Heart right ventricle (tissue), 16 donors: ENCODE measurements at places on chromosomes 4 and X. TPM values are rescaled to one million over a fixed set of nuclear protein-coding genes. Genes with fewer than 3 reads are reported as not detected.

DNA sequence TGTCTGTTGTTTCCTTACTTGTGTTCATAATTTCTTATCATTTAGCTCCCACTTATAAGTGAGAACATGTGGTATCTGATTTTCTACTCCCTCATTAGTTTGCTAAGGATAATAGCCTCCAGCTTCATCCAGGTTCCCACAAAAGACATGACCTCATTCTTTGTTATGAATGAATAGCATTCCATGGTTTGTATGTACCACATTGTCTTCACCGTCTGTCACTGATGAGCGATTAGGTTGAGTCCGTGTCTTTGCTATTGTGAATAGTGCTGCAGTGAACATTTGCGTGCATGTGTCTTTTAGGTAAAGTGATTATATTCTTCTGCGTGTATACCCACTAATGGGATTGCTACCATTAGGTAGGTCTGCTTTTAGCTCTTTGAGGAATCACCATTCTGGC, 624.3 kb upstream of the EPHA5 start:
- no peaks in the 10 kb centered on the region for H3K27me3 ChIP-seq
- H3K4me3 ChIP-seq, result no peak overlapping the region
- no peaks in the 10 kb centered on the region for H3K36me3 ChIP-seq
- DNase-seq, result no peak
- H3K4me1 ChIP-seq, result no peaks in the 10 kb centered on the region

- H3K4me1 ChIP-seq, result no peaks in the 10 kb centered on the region
- no peaks in the 10 kb centered on the region for H3K36me3 ChIP-seq
- no peak for DNase-seq
- H3K4me3 ChIP-seq, result no peak overlapping the region
- H3K27ac ChIP-seq, result no peak overlapping the region
Observed at GRCh38 chr4:84875636-84876371, 90.7 kb downstream of the WDFY3 start.

GRCh38 chrX:19557822-19558221, 42.5 kb upstream of the MAP3K15 start:
- no peak overlapping the region for H3K4me3 ChIP-seq
- H3K27me3 ChIP-seq, result peaks cover 8% of the 10 kb centered on the region
- DNase-seq, result no peak
- no peaks in the 10 kb centered on the region for H3K36me3 ChIP-seq

SLC4A4 gene
- 30.2 TPM for total RNA-seq

DNA sequence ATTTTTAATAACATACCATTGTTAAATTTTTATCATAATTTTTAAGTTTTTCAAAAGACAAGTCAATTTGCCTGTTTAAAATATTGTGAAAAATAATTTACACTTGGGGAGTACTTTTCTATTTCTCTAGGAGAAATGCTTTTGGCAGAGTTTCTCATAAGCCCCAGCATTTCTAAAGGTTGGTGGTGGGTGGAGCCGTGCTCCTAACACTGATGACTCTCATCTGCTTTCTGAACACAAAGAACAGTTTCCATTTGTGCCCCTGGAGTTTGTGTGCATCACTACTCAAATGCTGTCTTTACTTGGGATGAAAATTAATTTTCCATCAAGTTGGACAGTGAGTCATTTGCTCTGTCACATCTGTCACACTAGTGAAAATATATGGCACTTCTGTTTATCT, 57.6 kb downstream of the TNIP2 start:
- H3K27ac ChIP-seq, result no peak overlapping the region
- DNase-seq, result no peak
- no peaks in the 10 kb centered on the region for H3K4me1 ChIP-seq
- no peak overlapping the region for H3K4me3 ChIP-seq
- peaks cover 86% of the 10 kb centered on the region for H3K36me3 ChIP-seq
- no peaks in the 10 kb centered on the region for H3K27me3 ChIP-seq

CWH43 gene
- not detected for total RNA-seq

DNA sequence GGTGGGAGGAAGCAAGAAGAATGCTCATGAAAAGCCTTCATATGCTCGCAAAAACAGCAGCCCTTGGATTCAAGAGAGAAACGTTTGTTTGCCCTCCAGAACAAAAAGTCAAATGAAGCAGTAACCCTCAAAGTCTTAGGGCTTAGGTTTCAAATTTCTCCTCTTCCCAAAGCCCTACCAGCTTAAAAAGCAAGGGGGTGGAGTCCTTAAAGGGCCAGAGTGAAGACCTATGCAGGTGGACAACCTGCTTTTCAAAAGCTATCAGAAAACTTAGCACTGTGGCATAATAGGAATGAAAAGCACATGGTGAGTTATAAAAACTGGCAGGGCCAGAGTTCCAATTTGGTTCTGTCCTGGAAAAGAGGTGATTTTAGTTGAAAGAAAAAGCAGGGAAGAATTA, 253.3 kb downstream of the NAP1L3 start:
- H3K36me3 ChIP-seq, result no peaks in the 10 kb centered on the region
- H3K27me3 ChIP-seq, result no peaks in the 10 kb centered on the region
- no peak overlapping the region for H3K27ac ChIP-seq
- H3K4me1 ChIP-seq, result no peaks in the 10 kb centered on the region
